ENCODE measurements at places on chromosomes 4 and X.

DNA sequence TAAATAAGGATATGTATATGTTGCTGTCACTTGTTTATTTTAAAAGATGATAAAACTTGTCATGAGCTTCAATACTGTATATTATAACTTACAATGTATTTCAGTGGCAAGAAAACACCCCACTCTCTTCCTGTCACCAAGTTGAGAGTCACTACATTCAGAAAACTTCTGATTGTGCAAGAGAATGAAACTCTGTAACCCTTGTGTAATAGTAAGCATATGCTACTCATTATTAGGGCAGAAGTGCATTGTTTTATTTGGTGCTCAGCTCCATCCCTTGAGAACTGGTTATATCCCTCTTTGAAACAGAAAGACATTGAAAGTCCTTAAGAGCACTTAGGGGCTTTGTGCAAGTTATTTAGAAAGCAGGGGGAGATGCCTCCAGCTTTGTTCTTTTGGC lies 594.5 kb downstream of the ARAP2 start:
- no peak for DNase-seq

GRCh38 chr4:14883661-14884060 lies 118.6 kb upstream of the CPEB2 start:
- no peak for DNase-seq

GRCh38 chr4:153366486-153366885 lies 22.0 kb downstream of the MND1 start:
- no peak for DNase-seq

- no peak for DNase-seq
These were observed 2.5 kb downstream of the SPIN2A start for GRCh38 chrX:57134702-57135101.

DNA sequence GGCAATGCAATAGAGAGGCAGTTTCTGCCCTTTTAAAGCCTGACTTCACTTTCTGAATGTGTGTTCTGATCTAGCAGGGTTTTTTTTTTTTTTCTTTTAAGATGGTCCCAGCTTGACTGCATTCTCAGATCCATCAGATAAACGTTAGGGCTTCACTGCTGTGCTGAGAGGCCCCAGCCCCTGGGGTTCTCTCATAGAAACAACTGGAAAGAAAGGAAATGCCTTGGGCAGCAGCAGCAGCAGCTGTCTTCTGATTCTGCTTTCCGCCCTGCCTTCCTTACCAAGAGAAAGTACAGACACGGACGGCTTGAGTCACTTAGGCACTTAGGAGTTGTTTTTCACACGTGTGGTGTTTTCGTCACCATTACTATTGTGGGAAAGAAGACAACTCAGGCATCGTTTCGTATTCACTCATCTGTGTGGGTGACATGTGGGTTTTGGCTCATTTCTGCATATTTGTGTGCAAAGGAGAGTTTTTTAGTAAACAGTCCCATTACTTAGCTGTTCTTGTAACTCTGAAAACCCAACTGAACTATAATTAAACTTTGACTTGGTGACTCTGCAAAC lies 172.0 kb downstream of the PTTG2 start:
- peak; percentile 43 for DNase-seq

DNA sequence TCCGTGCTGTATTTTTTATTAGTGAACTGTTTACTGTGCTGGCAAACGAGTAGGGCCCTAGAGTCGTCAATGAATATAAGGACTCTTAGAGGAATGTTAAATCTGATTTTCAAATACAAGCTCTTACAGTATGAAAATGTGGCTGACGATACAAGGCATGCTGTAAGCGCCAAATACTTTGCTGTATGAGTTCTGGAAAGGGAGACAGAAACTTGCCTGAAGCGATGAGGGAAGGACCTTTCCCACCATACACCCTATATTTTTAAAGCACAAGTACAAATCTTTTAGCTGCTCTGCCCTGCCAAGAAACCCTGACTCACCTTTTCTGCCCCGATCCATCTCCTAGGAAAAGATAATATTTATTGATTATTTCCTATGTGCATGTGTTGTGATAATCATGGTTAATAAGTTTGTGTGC lies 15.7 kb upstream of the RUFY3 start:
- DNase-seq: no peak

- no peak for DNase-seq
These were observed 18.2 kb downstream of the ADD1 start for GRCh38 chr4:2861631-2862436.

DNA sequence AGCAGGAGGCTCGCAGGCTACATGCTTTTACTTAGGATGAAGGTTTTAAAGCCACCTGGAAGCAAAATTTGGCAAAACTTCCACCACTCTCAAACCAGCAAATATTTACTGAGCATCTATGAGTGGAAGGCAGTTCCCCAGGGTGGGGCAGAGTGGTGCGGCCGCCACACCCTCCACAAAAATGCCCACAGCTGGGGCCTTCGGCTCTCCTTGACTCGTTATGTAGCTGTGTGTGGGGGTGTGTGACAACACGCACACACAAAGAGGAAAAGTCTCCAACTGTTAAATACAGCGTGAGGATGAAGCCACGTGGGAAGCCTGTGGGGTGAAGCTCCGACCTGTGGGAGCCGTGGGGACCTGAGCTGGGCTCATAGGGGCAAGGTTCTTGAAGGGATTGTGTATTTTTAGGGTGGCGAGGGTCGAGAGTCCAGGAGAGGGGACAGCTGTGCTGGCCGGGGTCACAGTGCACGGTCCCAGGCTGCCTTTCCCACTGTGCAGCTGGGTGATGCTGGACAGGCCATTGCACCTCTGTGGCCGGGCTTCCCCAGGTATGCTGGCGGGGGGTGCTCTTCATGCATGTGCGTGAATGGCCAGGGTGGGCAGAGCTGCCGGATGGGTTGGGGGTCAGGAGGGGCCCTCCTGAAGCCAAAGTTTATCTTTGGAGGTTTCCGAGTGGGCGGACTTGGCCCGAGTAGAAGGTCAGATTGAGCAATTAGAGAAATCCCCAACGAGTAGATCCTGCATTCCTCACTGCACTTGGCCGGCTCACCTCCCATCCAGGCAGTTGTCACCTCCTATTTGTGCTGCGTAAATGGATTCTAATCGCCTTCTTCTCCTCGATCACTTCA lies 25.4 kb downstream of the SORCS2 start:
- DNase-seq: no peak

DNA sequence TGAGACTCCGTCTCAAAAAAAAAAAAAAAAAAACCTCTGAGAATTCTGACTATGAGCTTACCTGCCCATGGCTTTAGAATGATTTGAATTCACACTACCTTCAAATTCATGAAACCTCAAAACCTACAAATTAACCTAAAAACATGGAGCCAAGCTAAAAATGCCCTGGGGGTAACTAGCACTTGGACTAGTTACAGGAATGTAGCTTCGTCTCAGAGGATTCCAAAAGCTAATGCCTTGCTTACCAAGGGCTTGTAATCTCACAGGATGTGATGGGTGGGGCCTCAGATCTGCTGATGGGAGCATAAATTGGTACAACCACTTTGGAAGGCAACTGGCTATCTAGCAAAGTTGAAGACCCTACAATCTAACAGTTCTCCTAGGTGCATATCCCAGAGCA lies 79.4 kb upstream of the SPRY1 start:
- no peak for DNase-seq

- peak; percentile 48 for DNase-seq
These were observed 29.3 kb downstream of the CRMP1 start for GRCh38 chr4:5863461-5864113.

- no peak for DNase-seq
These were observed 22.4 kb downstream of the RS1 start for GRCh38 chrX:18649498-18649951.

- DNase-seq: no peak
These were observed 23.1 kb upstream of the C1GALT1C1 start for GRCh38 chrX:120653000-120653399.

DNA sequence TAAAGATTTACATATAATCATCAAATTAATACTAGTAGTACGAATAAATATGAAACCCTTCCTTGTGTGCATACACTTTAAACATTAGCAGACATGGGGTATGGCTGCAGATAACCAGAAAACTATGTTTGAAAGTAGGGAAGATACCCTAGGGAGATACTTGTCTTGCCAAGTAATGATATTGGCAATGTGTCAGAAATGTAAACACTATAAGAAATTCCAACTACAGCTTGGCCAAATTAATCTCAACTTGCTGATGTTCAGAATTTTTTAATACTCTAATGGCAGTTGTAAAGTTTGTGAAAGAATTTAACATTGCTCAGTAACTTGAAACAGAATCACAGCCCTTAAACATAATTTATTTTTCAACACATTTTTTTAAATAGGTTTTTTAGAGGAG lies 27.4 kb upstream of the HPGD start:
- DNase-seq: no peak

GRCh38 chr4:67809502-67809901 lies 55.3 kb upstream of the GNRHR start:
- no peak for DNase-seq

DNA sequence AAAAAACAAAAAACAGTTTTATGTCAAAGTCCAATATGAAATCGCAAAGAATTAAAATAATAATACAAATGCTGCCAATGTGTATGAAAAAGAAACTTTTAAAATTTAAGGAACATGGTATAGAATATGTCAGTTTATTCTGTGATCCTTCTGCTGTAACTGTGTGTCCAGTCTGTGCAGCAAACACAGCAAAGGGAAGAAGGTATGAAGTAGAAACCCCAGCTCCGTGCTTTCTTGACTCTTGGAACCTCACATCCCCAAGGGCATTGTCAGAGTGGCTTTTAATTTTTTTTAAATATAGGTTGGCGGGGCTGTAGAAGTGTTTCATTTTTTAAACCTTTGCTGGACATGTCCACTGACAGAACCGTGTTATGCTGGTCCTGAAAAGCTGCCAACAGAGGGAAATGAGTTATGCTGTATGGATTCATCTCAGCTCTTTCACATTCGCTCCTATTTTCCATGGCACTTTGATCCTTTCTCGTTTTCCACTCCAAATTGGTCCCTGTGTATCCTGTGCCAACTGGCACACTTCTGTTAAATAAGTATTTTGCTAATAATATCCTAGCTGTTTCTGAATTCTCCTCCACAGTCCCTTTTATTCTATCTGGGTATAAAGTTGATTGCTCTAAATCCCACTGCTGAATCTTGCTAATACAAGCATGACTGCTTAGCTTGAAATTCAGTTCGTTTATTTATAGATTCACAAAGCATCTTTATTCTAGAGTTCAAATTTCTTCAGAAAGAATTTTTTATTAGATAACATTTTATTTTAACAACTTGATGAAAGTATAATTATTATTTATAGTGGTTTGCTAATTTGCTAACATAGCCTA lies 127.0 kb upstream of the DDIT4L start:
- DNase-seq: no peak

- DNase-seq: no peak
These were observed 1.8 kb downstream of the EPHA5 start for GRCh38 chr4:65668201-65669089.

DNA sequence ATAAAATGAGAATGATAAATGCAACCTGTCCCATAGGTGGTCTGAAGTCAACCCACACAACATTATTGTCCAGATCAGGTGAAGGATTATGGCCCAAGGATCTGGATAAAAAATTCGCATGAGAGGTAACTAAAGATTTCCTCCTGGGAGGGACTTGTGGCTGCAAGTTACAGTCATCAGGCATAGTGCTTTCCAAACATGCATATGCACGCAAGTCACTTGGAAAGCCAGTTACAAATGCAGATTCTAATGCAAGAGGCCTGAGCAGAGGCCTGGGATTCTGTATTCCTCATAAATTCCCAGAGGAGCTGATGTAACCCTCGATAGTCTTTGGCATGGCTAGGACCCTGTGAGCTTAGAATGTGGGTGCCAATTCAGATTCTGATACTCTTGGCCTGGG lies 21.1 kb downstream of the HS3ST1 start:
- DNase-seq: no peak

DNA sequence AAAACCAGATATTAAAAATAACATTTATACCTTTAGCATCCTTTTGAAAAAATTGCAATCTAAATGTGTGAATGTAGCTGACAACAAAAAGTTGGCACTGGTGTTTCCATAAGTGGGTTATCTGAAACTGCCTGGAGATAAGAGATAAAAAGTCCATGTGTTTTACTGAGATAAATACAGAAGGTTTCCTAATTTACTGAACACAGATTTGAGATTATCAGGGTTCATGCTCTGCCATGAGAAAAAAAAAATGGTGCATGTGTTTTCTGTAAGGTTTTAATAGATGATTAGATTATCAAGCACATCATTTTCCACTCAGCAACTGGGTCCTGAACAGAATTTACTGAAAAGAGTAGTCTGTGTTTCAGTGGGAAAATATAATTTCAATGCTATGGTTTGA lies 326.2 kb upstream of the SLIT2 start:
- DNase-seq: no peak

- DNase-seq: no peak
These were observed 577.0 kb downstream of the SPOCK3 start for GRCh38 chr4:166657261-166657660.

DNA sequence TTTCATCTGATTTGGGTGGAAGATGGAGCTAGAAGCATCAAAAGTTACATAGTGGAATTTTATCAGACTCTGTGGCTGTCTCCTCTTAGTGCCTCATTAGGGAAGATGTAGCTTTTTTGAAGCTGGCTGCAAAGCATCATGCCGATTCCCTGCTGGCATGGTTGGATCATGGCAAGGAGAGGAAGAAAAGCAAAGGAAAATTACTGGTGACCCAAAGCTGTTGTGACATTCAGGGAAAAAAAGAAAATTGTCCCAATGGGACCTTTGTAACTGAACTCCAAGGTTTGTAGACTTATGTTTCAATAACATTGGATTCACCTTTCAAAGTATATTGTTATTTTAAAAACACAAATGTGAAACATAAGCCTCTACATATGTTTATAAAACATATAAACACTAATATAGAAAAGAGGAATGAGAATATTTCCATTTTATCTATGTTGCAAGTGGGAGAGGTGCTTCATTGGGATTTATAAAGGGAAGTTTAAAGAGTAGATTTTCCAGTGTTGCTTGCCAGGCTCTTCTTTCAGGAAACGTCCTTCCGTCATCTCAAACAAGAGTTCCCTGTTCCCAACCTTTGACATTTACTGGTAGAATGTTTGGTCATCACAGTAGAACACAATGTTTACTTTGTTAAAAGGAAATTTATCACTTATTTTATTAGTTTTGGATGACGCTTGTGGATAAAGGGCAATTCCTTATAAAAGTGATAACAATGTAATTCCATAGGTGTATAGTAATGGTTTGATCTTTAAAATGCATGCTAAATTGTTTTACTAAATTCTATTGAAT lies 190.1 kb upstream of the GPRIN3 start:
- no peak for DNase-seq

GRCh38 chrX:13001961-13002671 lies 27.2 kb downstream of the TMSB4X start:
- DNase-seq: no peak

GRCh38 chrX:2829469-2830246 lies 928 bp downstream of the GYG2 start:
- no peak for DNase-seq

- DNase-seq: no peak
These were observed 1.5 kb upstream of the NSD2 start for GRCh38 chr4:1869530-1870327.

DNA sequence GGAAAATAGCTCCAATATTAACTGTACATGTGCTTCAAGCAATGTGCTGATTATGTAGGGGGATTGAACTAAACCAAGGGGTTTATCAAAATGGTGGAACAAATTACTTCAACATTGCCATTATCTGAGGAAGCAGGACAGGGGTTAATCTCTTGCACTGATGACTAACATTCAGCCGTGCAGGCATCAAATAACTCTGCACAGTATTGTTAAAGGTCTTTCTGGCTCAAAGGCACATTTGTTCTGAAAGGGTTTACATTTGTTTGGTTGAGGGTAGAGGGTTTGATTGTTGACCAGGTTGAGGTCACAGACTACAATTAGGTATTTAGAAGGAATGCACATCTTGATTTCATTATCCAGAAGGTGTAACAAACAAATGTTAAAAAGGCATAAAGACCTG lies 32.2 kb upstream of the CCSER1 start:
- DNase-seq: no peak

- peak; percentile 32 for DNase-seq
These were observed 182.5 kb upstream of the NPY2R start for GRCh38 chr4:155025762-155026457.

Measured in stimulated activated CD4-positive, alpha-beta T cell treated with anti-CD3 and anti-CD28 coated beads, Interleukin-4, amount 100 ng/mL, for 48 hours (primary cell).